Bronchus fibroblast of lung (primary cell): ENCODE measurements at places on chromosomes 12 and 14. TPM values are rescaled to one million over a fixed set of nuclear protein-coding genes. Genes with fewer than 3 reads are reported as not detected.

Gene HOXC4
- 1.6 and 2.0 TPM in 2 replicates for total RNA-seq

Gene NEUROD4
- total RNA-seq: not detected in 2 replicates

Gene GNB3
- total RNA-seq: 1.3 and 2.2 TPM in 2 replicates

Gene KLRG1
- total RNA-seq: 0.45 and 1.7 TPM in 2 replicates

Gene OTX2
- not detected in 2 replicates for total RNA-seq

Gene INSM2
- not detected in 2 replicates for total RNA-seq

Gene PRR4
- 0.34 and 1.3 TPM in 2 replicates for total RNA-seq

Gene SIX1
- total RNA-seq: 48.8 and 50.4 TPM in 2 replicates

Gene HPD
- total RNA-seq: 0.84 and 1.3 TPM in 2 replicates

Gene SLC10A1
- not detected in 2 replicates for total RNA-seq

Gene LTBR
- total RNA-seq: 153 and 165 TPM in 2 replicates

Gene GALNT9
- 0.67 TPM in 1 of 2 replicates, not detected in the other for total RNA-seq

Gene SDS
- not detected in 2 replicates for total RNA-seq

Gene AQP6
- not detected in 2 replicates for total RNA-seq

Gene ZDHHC22
- total RNA-seq: not detected in 2 replicates

Gene AQP2
- total RNA-seq: not detected in 2 replicates

Gene OR4Q3
- not detected in 2 replicates for total RNA-seq

Gene POTEG
- not detected in 2 replicates for total RNA-seq

Gene DPY19L2
- 1.5 and 2.5 TPM in 2 replicates for total RNA-seq

Gene GDF3
- total RNA-seq: not detected in 2 replicates

Gene DPF3
- 4.6 and 5.5 TPM in 2 replicates for total RNA-seq

Gene BDKRB1
- total RNA-seq: 3.1 and 3.5 TPM in 2 replicates

Gene GALNT6
- total RNA-seq: 39.4 and 60.4 TPM in 2 replicates

Gene EXOC3L4
- total RNA-seq: not detected in 2 replicates

Gene RBP5
- not detected in 2 replicates for total RNA-seq

Gene FAM222A
- 0.15 and 0.17 TPM in 2 replicates for total RNA-seq

Gene CLEC2A
- not detected in 2 replicates for total RNA-seq

Gene KDM5A
- 19.6 and 22.7 TPM in 2 replicates for total RNA-seq

Gene ERC1
- 7.1 and 7.7 TPM in 2 replicates for total RNA-seq
